ENCODE measurements at places on chromosomes 6 and 20. TPM values are rescaled to one million over a fixed set of nuclear protein-coding genes. Genes with fewer than 3 reads are reported as not detected.

KCNK16 gene
- total RNA-seq: not detected

CEP250 gene
- total RNA-seq: 27.2 TPM

DNA sequence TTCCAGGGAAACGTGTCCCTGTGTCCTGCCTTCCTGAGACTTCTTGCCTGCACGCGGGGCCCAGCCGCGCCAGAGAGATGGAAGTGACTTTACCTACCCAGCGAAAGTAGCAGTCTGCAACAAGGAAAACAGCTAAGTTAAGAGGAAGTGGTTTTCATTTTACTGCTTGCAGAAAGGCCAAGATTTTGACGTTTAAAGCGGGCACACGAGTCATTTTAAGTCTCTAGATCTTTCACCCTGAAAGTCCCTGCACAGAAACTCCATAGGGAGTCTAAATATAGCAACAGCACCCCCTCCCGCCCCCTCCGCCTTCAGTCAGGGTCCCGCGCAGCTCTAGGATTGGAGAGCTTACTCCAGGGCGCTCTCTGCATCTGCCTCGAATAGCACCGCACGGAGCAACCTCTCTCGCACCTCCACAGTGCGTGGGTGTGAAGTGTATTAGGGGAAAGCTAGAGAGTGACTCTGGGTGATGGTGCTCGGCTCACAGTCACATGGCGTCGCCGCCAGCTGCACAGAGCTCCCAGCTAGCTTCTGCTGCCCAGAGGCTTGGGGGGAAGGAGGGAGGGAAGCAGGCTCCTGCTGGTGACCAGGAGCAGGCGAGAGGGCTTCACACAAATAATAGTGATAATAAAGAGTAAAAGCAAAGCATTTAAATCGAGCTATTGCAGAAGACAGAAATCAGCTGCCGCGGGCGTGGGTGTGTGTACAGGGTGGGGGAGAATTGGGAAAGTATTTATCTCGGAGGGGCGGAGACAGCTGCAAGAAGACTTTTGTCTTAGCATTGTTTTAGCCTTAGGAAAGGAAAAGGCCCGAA, 1.8 kb upstream of the KCNQ5 start:
- no peaks in the 10 kb centered on the region for H3K36me3 ChIP-seq
- H3K4me1 ChIP-seq: peaks cover 37% of the 10 kb centered on the region
- H3K4me3 ChIP-seq: peak overlapping the region; percentile 45

PNPLA1 gene
- 2.0 TPM for total RNA-seq

DNA sequence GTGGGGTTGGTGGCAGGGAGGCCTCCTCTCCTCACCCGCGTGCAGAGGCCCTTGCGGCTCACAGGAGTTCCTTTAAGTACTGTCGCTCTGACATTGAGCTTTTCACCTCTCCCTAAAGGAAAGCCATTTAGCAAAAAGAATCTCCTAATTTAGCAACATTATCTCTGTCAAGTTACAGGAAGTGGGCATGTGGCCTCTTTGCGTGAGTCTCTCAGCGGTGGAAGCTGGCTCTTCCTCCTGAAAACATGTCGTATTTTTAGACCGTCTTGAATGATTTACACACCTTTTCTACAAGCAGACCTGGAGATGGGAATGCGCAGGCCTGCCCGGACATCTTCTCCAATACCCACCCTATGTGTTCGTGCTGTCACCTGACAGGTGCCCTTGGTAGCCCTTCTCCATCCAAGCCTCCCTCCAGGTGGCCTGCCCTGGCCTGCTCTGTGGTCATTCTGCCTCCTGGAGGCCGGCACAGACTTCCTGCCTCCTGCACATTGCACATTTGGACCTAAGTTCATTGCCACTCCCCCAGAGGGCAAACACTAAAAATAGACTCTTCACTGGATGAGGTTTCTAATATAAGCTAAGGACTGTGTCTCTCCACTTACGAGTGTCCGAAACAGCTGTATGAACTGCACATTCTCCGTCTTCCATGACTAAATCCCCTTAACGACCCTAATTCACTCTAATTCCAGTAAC, 18.5 kb upstream of the PHACTR3 start:
- H3K4me3 ChIP-seq: no peak overlapping the region
- peaks cover 43% of the 10 kb centered on the region for H3K27me3 ChIP-seq
- no peak overlapping the region for H3K27ac ChIP-seq

UBR2 gene
- 34.4 TPM for total RNA-seq

Data from left lung (tissue), 14 donors.